Vagina (tissue), 2 donors: ENCODE measurements at places on chromosomes 6 and 20. TPM values are rescaled to one million over a fixed set of nuclear protein-coding genes. Genes with fewer than 3 reads are reported as not detected.

- peak; percentile 94 for DNase-seq
Observed at GRCh38 chr6:108562503-108562993, 1.8 kb downstream of the FOXO3 start.

DNA sequence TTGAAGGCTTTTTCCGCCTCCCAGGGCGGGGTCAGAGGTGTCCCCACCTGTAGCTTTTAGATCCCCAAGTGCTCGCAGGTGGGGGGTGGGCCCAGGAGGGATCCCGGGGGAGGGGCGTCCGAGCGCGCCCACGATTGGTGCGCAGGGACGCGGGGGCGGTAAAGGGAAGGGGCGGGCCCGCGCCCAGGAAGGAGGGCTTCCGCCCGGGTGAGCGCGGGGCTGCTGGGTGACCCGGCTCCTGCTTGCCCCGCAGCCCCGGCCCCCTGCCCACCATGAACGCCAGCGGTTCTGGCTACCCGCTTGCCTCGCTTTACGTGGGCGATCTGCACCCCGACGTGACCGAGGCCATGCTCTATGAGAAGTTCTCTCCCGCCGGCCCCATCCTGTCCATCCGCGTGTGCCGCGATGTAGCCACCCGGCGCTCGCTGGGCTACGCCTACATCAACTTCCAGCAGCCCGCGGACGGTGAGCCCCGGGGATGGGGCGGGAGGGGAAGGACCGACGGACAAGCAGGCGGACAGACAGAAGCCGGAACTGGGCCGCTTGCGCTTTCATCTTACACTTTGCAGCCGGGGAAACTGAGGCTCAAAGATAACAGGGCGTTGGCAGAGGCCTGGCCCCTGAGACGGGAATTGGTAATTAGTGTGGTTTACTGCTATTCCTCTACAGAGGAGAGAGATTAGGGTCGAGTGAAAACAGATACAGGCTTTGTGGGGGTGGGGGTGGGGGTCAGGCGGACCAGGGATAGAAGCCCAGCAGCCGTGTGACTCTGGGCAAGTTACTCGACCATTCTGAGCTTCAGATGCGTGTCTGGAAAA, at the start of gene PABPC1L:
Gene PABPC1L (plus strand): TSS at position 189 of the 818 bp plus-strand sequence. CDS start 84 bp downstream, at position 273.
- DNase-seq: peak; percentile 75

GRCh38 chr20:35617397-35618262, 2.0 kb downstream of the SPAG4 start:
- no peak for DNase-seq

GRCh38 chr20:37355252-37356180, 9.6 kb downstream of the SRC start:
- DNase-seq: no peak

DNA sequence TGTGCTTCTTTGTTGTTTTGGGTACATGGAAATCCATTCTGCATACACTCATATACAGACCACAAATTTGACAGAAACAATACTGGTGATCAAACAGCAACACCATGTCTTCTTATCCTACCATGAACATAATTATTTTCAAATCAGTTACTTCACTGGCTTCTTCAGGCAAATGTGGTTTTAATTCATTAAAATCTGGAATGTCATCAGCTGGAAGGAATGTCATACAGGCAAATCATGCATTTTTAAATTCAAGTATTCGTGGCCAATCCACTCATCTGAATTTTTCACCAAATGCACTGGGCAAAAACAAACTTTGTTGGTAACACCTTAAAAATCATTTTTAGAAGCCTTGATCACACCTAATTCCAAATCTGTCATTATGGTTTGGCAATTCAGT, 59.3 kb downstream of the KIF6 start:
- no peak for DNase-seq

GRCh38 chr6:113989675-113990074, 18.7 kb upstream of the HDAC2 start:
- DNase-seq: no peak

- DNase-seq: no peak
Observed at GRCh38 chr6:90460051-90460450, 126.8 kb downstream of the MAP3K7 start.

- no peak for DNase-seq
Observed at GRCh38 chr6:119034827-119035458, 43.5 kb downstream of the FAM184A start.

DNA sequence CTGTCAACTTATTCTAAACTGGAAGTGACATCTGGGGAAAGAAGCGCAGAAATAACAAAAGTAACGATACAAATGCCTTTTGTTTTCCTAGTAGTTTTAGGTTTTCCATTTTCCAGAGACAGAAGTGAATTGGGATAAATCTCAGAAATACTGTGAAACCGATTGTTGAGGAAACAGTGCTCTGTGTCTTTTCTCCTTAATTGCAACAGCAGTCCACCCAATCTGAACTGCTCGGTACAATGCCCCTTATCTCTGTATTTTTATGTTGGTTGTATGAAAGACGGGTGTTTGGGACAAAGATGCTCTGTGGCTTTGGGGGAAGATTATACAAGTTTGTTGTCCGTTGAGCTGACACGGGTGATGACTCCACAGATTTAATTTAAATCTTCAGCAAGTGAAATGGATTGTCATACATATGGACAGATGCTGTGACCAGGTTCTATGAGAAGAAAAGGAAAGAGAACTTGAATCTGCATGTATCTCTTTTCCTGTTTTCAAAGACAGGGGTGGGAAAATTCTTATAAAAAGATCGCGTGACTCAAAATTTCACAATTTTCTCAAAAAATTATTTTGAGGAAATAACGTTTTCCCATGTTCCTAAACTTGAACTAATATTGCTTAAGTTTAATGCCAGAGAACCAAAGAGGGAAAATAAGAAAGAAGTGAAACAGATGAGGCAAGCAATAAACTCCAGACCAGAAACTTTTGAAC, 41.2 kb downstream of the SASH1 start:
- no peak for DNase-seq

DNA sequence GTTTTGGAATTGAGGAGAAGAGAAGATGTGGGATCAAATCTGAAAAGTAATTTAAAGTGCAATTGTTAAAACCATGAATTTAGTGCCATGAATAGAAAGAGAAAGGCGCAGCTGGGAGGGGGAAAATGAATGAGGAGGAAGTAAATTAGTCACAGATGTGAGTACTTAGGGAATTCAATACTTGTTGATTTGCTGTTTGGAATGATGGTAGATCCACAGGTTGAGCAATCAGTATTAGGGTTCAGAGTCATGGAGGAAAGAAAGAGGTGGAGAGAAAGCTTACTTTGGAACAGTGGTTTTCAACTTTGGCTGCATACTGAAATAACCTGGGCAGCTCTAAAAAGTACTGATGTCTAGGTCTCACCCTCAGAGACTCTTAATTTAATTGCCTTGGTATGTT, 229.7 kb upstream of the ASCC3 start:
- no peak for DNase-seq

DNA sequence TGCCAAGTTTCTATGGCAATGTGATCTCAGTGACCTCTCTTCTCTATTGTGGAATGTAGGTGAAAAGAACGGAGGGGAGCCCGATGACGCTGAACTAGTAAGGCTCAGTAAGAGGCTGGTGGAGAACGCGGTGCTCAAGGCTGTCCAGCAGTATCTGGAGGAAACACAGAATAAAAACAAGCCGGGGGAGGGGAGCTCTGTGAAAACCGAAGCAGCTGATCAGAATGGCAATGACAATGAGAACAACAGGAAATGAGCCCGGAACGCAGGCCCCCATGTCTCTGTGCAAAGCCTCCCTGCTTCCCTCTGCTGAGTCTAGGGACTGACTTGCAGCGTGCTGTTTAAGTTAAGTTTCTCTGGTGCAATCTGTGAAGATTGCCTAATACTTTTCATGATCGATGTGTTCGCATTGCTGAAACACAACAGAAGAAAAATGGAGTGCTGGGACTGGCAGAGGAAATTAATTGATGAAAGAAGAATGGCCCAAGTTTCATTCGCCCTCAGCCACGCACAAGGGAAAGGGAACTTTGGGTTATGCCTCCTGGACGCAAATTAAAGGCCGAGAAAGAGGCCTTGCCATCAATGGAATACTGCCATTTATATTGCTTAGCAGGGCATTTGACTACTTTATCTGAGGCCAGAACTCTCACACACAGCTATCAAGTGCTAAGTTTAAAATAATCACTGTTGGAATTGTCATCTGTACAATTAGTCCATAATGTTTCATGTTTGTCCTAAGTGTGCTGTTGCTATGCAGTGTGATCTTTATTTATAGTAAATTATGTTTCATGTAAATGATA, 146.4 kb downstream of the AKAP7 start:
- DNase-seq: no peak

GRCh38 chr6:148203970-148204369, 138.7 kb upstream of the SASH1 start:
- DNase-seq: no peak

The DNAH8 gene
- not detected for total RNA-seq

The SLC22A2 gene
- total RNA-seq: not detected

The XKR7 gene
- total RNA-seq: not detected

The DACT2 gene
- 1.5 TPM for total RNA-seq

The PPP1R3G gene
- total RNA-seq: 4.4 TPM

The PARD6B gene
- 4.7 TPM for total RNA-seq

The CTCFL gene
- not detected for total RNA-seq
